ENCODE measurements at places on chromosomes 1 and 21. TPM values are rescaled to one million over a fixed set of nuclear protein-coding genes. Genes with fewer than 3 reads are reported as not detected.
A peak's percentile ranks its signal among the peaks of the same experiment; 100 is the strongest.

DNA sequence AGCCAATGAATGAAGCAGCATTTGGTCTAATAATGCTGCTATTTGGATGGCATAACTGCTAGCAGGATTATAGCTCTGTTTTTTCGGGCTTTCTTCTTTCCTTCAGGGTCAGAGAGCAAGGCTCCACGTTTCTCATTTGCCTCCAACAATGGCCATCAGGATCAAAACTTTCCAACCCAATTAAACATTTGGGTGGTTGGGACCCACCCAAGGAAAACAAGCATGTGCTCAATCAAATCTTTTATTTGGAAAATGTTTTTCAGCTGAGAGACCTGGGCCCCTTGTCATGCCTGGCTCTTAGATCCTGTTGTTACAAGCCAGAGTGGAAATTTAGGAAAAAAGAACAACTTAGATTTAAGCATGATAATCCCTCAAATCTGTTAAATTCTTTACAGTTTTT, 373.1 kb upstream of the USP24 start:
- no peaks in the 10 kb centered on the region for H3K27me3 ChIP-seq
- H3K4me1 ChIP-seq: peaks cover 6% of the 10 kb centered on the region
- no peak overlapping the region for H3K27ac ChIP-seq
- DNase-seq: no peak
- no peak overlapping the region for H3K4me3 ChIP-seq

DNA sequence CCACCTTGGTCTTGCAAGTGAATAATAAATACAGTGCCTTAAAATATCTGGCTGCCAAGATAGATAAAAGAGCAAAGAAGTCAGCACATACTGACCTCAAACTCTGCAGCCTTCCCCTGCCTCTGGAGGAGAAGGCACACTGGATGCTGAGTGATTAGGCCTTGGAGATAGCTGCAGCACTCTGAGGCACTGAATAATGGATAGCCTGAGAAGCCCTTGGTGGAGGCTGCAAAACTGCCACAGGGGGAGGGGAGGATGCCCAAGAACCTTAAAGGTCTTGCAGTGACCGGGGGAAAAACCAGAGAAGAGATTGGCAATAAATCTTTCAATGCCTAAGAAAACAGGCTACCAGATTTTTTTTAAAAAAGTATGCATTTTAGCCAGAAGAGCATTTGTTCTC, 167.4 kb upstream of the PRMT6 start:
- no peak overlapping the region for H3K27ac ChIP-seq
- H3K4me3 ChIP-seq: no peak overlapping the region
- no peaks in the 10 kb centered on the region for H3K4me1 ChIP-seq
- H3K27me3 ChIP-seq: no peaks in the 10 kb centered on the region
- no peaks in the 10 kb centered on the region for H3K36me3 ChIP-seq

DNA sequence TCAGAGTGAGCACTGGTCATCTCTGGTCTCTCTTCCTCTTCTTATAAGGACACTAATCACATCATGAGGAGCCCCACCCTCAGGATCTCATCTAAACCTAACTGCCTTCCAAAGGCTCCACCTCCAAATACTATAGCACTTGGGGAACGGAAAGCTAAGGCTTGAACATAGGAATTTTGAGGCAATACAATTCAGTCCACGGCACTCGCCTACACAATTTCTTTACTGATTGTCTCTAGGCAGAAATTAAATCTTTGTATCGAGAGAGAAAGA, 127.3 kb downstream of the RERE start:
- no peak overlapping the region for H3K27ac ChIP-seq
- H3K36me3 ChIP-seq: no peaks in the 10 kb centered on the region
- no peak for DNase-seq
- no peaks in the 10 kb centered on the region for H3K27me3 ChIP-seq
- H3K4me3 ChIP-seq: no peak overlapping the region
- H3K4me1 ChIP-seq: peaks cover 5% of the 10 kb centered on the region

KRTAP19-7 gene
- total RNA-seq: not detected

DNA sequence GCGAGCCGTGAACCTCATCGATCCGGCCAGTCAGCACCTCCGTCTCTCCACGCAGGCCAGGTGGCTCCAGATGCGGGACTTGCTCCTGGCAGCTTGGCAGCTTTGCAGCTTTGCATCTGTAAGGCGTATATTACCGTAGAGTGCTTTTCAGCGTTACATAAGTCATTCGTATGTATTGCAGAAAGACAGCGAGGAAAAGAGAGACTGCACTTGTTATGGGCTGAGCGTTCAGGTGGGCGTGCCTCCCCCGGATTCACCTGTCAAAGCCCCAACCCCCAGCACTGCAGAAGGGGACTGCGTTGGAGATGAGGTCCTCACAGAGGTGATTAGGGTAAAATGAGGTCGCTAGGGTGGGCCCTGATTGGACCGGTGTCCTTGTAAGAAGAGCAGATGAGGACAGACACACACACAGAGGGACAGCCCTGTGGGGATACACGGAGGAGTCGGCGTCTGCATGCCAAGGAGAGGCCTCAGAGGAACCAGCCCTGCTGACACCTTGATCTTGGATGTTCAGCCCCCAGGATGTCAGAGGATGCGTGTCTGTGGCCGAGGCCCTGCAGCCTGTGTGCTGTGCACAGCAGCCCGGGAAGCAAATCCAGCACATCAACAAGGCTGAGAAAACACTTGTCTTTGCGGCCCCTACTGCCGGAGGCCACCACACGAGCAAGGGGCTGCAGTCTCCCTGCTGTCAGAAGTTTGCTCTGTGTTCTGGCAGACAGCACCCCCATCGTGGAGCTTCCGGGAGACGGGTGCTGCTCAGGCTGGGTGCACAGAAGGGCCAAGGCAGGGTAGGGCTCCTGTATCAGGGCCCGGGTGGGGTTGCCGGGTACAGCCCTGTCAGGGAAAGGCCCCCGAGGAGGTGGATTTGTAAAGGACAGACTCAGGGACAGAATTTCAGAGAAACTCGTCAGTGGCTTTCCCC, 10.9 kb upstream of the AGPAT3 start:
- H3K4me1 ChIP-seq: no peaks in the 10 kb centered on the region
- H3K27ac ChIP-seq: no peak overlapping the region
- no peak overlapping the region for H3K4me3 ChIP-seq
- DNase-seq: no peak
- no peaks in the 10 kb centered on the region for H3K36me3 ChIP-seq
- H3K27me3 ChIP-seq: peaks cover 10% of the 10 kb centered on the region

DNA sequence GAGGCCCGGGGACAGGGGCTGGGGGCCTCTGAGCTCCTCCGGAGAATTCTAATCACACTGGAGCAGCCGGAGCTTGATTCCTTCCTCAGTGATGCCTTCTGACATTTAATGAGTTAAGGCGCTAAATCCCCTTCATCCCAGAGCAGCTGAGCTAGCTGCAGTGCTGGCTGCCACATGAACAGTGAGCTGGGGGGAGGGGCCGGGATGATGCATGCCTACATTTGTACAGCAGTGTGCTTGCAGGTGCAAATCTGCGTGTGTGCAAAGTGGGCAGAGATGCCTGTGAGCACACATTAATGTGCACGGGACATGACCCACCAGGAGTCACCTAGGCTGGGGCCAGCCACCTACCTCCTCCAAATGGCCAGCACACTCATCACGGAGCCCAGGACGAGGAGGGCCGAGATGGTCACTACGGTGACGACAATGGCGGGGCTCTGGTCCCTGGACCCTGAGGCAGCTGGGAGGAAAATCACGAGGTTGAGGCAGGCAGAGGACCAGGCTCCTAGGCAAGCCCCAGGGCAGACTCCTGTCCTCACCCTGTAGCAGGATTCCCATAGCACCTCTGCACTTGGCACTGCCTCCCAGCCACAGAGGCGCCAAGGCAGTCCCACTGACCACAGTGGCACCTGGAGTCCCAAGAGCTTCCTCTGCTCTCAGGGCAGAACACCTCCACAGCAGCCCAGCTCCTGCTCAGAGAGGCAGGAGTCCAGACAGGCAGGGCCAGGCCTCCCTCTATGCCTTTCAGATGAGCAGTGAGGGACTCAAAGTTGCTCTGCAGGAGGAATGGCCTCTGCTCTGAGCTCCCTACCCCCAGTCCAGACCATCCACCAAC, 34.7 kb downstream of the CDCA8 start:
- no peaks in the 10 kb centered on the region for H3K4me1 ChIP-seq
- H3K27me3 ChIP-seq: peaks cover 5% of the 10 kb centered on the region
- no peak for DNase-seq
- H3K36me3 ChIP-seq: no peaks in the 10 kb centered on the region

GRCh38 chr1:231338270-231339128, at the start of gene SPRTN:
SPRTN (plus strand) TSS chr1:231338293; CDS start chr1:231338384, 91 bp downstream.
- DNase-seq: no peak
- H3K4me1 ChIP-seq: no peaks in the 10 kb centered on the region
- no peaks in the 10 kb centered on the region for H3K27me3 ChIP-seq
- peak within 1 kb of the TSS; percentile 96 for H3K27ac ChIP-seq
- H3K36me3 ChIP-seq: peaks cover 1% of the 10 kb centered on the region

- no peak overlapping the region for H3K4me3 ChIP-seq
- no peaks in the 10 kb centered on the region for H3K36me3 ChIP-seq
- H3K4me1 ChIP-seq: no peaks in the 10 kb centered on the region
- no peak overlapping the region for H3K27ac ChIP-seq
Observed at GRCh38 chr1:37083603-37084002, 49.3 kb upstream of the GRIK3 start.

FLVCR1 gene
- total RNA-seq: 6.4 TPM

DNA sequence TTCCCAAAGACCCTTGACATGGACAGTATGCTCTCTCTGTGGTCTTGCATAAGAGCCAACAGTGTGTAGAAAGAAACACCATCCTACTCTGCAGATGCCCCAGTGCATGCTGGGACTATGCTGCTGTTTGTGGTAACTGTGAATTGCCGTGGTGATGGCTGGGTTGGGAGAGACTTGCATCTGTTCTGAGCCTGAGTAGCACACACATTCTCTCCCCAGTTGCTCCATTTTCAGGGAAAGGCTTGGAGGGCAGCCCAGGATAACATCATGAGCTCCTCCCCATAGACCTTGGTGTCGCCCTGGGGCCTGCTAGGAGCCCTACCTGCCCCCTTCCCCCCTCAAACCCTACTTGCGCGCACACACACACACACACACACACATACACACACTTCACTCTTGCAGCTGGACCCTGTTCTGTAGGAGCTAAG, 120.9 kb upstream of the IPO9 start:
- DNase-seq: peak; percentile 73
- peak overlapping the region; percentile 51 for H3K27ac ChIP-seq
- peaks cover 65% of the 10 kb centered on the region for H3K4me1 ChIP-seq
- no peaks in the 10 kb centered on the region for H3K27me3 ChIP-seq
- H3K4me3 ChIP-seq: no peak overlapping the region

ATP6V1G3 gene
- total RNA-seq: not detected

NPPB gene
- not detected for total RNA-seq

- H3K36me3 ChIP-seq: no peaks in the 10 kb centered on the region
- no peak overlapping the region for H3K27ac ChIP-seq
- H3K4me3 ChIP-seq: no peak overlapping the region
- H3K4me1 ChIP-seq: peaks cover 12% of the 10 kb centered on the region
Observed at GRCh38 chr1:119084798-119085197, 55.7 kb downstream of the WARS2 start.

- DNase-seq: no peak
- H3K27me3 ChIP-seq: no peaks in the 10 kb centered on the region
- no peaks in the 10 kb centered on the region for H3K4me1 ChIP-seq
- H3K27ac ChIP-seq: no peak overlapping the region
- no peak overlapping the region for H3K4me3 ChIP-seq
- H3K36me3 ChIP-seq: no peaks in the 10 kb centered on the region
Observed at GRCh38 chr1:113534875-113535274, 144.6 kb downstream of the MAGI3 start.

RGS8 gene
- not detected for total RNA-seq

SYT11 gene
- total RNA-seq: 30.3 TPM

SYTL1 gene
- under 0.01 TPM for total RNA-seq

ADAR gene
- total RNA-seq: 78.6 TPM

DNA sequence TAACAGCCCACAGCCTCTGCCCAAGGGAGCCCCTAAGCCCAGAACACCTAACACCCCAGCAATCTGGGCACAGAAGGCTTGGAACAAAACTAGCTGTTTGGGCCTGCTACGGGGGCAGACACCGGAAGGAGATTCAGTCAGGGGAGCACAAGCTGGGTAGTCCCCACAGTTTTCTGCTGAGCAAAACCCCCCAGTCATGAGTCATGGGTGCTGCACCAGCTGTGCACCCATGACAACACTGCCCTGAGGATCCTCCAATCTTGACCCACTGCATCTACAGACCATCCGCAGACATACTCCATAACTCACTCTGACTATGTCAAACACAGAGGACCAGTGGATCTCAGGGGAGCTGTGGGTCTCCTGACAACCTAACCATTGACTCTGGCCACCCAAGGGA, 105.1 kb downstream of the LRIG2 start:
- no peaks in the 10 kb centered on the region for H3K27me3 ChIP-seq
- H3K4me3 ChIP-seq: no peak overlapping the region
- no peak overlapping the region for H3K27ac ChIP-seq
- H3K36me3 ChIP-seq: no peaks in the 10 kb centered on the region
- no peaks in the 10 kb centered on the region for H3K4me1 ChIP-seq
- DNase-seq: peak; percentile 1

GRCh38 chr1:21673277-21673780, 4.2 kb upstream of the RAP1GAP start:
- H3K4me3 ChIP-seq: no peak overlapping the region
- no peaks in the 10 kb centered on the region for H3K4me1 ChIP-seq
- H3K36me3 ChIP-seq: no peaks in the 10 kb centered on the region
- peak; percentile 74 for DNase-seq
- peaks cover 31% of the 10 kb centered on the region for H3K27me3 ChIP-seq

DNA sequence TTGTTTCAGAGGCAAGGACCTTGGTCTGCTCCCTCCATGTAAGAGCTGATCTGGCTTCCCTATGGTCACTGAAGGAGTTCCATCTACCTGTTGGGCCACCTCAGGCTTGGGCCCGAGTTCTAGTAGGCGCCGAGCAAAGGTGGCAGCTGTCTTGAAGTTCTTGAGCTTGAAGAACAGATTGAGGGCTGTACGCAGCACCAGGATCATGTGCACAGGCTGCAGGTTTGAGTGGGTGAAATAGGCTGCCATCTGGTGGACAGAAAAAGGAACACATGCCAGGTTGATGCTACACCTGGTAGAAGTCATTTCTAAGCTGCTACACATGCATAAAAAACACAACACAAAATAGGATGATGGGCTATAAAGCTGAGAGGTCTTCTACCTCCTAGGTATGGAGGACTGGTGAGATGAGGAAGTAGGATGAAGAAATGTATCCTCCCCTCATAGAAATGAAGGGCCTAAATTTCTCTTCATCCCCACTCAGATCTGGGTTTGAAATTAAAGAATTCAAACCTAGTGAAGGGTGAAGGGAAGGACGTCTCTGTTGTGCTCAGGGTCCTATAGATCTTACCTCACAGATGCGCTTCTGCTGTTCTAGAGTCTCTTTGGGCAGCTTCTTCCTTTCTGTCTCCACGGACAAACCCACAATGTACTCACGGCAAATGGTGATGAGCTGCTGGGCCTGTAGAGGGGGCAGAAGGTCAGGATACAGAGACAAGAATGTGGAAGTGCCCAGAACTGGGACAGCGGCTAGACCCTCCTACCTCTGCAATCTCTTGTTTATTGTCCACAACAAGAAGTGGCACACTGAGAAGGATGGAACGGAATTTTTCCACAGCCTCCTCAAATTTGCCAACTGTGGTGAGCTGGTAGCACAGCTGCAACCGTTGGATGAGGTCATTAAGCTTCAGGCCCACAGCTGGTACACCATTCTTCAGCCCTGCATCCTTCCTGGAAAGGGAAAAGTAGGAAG, 6.6 kb upstream of the PEX19 start:
- H3K27me3 ChIP-seq: no peaks in the 10 kb centered on the region
- no peaks in the 10 kb centered on the region for H3K4me1 ChIP-seq
- H3K4me3 ChIP-seq: no peak overlapping the region
- peak; percentile 62 for DNase-seq

- no peaks in the 10 kb centered on the region for H3K4me1 ChIP-seq
- H3K36me3 ChIP-seq: no peaks in the 10 kb centered on the region
- no peaks in the 10 kb centered on the region for H3K27me3 ChIP-seq
- no peak overlapping the region for H3K27ac ChIP-seq
- no peak overlapping the region for H3K4me3 ChIP-seq
- no peak for DNase-seq
Observed at GRCh38 chr21:43916076-43916475, 51.1 kb downstream of the AGPAT3 start.

GCLM gene
- total RNA-seq: 16.2 TPM
